ENCODE measurements at places on chromosomes 4 and X. TPM values are rescaled to one million over a fixed set of nuclear protein-coding genes. Genes with fewer than 3 reads are reported as not detected.

DNA sequence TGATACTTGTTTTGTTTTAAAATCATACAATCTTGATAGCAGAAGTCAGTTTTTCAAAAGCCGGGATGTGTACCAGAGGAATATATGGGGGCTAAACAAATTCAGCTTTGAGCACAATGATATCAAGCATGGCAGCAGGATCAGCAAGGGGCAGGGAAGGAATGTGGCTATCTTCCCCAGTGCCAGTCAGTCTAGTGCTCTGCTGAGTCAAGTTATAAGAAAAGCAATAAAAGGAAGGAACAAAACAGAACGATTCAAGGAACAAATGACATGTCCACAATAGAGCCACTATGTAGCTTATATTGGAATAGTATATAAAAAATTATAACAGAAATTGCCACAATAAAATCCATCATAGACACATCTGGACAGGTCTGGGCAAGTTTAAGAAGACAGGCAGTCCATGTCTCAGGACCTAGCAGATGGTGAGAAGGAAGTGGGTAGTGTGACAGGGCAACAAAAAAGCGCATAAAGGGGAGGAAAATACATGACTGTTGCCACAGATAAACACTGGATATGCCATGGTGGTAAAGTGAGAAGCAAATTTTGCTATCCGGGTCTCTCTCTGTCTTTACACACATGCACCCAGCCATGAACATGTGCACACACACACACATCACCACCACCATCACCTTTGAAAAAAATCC, 518.2 kb upstream of the HTR2C start:
- H3K4me3 ChIP-seq, result no peak overlapping the region
- H3K27ac ChIP-seq, result no peak overlapping the region
- H3K36me3 ChIP-seq, result no peaks in the 10 kb centered on the region
- DNase-seq, result no peak
- no peaks in the 10 kb centered on the region for H3K27me3 ChIP-seq

DNA sequence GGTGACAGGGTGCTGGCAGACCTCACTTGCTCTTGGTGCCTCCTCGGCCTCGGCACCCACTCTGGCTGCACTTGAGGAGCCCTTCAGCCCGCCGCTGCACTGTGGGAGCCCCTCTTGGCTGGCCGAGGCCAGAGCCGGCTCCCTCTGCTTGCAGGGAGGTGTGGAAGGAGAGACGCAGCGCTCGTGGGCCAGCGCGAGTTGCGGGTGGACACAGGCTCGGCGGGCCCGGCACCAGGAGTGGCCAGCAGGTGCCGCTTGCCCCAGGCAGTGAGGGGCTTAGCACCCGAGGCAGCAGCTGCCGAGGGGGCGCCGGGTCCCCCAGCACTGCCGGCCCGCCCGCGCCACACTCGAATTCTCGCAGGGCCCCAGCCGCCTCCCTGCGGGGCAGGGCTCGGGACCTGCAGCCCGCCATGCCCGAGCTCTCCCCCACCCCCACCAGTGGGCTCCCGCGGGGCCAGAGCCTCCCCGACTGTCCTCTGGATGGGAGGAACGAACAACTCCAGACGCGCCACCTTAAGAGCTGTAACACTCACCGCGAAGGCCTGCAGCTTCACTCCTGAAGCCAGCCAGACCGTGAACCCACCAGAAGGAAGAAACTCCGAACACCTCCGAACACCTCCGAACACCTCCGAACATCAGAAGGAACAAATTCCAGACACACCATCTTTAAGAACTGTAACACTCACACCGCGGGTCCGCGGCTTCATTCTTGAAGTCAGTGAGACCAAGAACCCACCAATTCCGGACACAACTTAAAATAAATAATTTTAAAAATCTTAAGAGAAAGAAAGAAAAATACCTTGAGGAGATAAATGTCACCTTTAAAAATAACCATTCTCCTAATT, 311.1 kb upstream of the SLC7A11 start:
- H3K36me3 ChIP-seq, result no peaks in the 10 kb centered on the region
- no peaks in the 10 kb centered on the region for H3K27me3 ChIP-seq
- DNase-seq, result no peak
- H3K4me1 ChIP-seq, result no peaks in the 10 kb centered on the region

- no peaks in the 10 kb centered on the region for H3K4me1 ChIP-seq
- H3K4me3 ChIP-seq, result no peak overlapping the region
- no peak for DNase-seq
- H3K36me3 ChIP-seq, result no peaks in the 10 kb centered on the region
- H3K27me3 ChIP-seq, result no peaks in the 10 kb centered on the region
Observed at GRCh38 chrX:5295004-5295403, 933.7 kb downstream of the NLGN4X start.

DNA sequence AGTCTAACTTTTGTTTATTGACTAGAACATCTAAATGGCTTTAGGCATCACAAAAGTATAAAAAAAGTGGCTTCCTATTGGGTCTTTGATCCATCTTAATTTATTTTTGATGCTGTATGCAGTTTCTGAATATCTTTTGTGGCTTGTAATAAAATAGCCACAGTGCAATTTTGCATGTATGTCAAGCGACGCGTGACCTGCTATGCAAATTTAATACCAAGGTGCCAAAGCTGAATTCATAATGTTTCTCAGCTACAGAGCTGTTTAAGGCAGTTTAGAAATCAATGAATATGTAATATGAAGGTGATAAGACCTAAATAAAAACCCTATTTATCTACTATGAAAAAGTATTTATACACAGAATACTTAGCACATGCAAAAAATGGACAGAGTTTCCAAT, 197.8 kb downstream of the AFF2 start:
- H3K36me3 ChIP-seq, result no peaks in the 10 kb centered on the region
- H3K4me3 ChIP-seq, result no peak overlapping the region
- no peaks in the 10 kb centered on the region for H3K4me1 ChIP-seq
- no peak for DNase-seq
- no peak overlapping the region for H3K27ac ChIP-seq
- H3K27me3 ChIP-seq, result no peaks in the 10 kb centered on the region

DNA sequence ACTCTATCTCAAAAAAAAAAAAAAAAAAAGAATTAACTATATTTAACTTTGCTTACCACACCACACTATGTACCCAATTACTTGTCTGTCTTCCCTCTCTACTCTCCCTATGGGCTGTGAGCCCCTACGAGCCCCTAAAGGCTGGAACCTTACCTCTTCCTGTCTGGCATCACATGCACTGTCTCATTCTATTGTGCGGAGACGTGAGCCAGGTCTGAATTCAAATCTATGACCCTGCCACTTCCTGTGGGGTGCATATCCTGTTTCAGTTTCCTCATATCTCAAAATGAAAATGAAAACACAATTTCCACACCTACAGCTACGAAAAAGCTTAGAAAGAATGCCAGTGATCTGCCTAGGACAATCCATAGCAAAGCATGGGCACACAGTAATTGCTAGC, 42.9 kb upstream of the HS3ST1 start:
- H3K4me3 ChIP-seq, result no peak overlapping the region
- no peaks in the 10 kb centered on the region for H3K36me3 ChIP-seq

Gene PAGE5
- 0.66 TPM for total RNA-seq

GRCh38 chr4:84498203-84498934, 723 bp downstream of the NKX6-1 start:
- H3K4me3 ChIP-seq, result peak overlapping the region; percentile 42
- no peak overlapping the region for H3K27ac ChIP-seq
- no peaks in the 10 kb centered on the region for H3K36me3 ChIP-seq
- H3K27me3 ChIP-seq, result peaks cover 67% of the 10 kb centered on the region
- peak; percentile 30 for DNase-seq
- H3K4me1 ChIP-seq, result no peaks in the 10 kb centered on the region

Gene MAGEA12
- total RNA-seq, result not detected

DNA sequence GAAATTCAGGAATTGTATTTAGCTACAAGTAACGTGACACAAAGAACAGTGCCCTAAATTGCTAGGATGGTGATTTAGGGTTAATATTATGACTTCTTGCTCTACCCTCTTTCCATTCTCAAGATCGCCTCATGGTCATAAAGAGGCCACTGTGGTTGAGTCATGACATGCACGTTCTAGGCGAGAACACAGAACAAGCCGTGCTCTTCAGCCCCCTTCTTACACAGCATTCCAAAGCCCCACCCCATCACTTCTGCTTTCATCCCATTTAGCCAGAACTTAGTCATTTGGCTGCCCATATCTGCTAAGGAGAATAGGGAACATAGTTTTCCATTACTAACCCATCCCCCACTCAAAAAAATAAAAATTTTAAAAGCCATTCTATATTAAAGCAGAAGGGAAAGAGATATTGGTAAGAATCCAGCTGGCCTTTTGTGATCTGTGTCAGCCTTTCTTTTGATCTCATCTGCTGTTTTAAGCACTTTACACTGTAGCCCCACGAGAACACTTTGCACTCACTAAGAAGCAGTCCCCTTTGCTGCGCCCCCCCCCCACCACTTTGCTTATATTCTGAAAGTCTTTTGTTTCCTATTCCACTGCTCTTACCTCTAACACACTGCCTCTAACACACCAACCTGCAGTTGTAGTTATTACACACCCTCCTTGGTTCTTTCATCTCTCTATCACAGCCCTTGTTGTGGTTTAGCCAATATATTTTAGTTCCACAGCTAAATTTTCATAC, 28.4 kb downstream of the NPNT start:
- H3K4me3 ChIP-seq, result no peak overlapping the region
- no peak overlapping the region for H3K27ac ChIP-seq
- no peaks in the 10 kb centered on the region for H3K36me3 ChIP-seq
- H3K27me3 ChIP-seq, result no peaks in the 10 kb centered on the region
- peak; percentile 59 for DNase-seq

GRCh38 chrX:102841706-102842003, 95.4 kb upstream of the RAB40AL start:
- no peak for DNase-seq
- no peaks in the 10 kb centered on the region for H3K27me3 ChIP-seq
- H3K27ac ChIP-seq, result no peak overlapping the region
- H3K4me1 ChIP-seq, result no peaks in the 10 kb centered on the region

GRCh38 chrX:11064851-11065600, 46.1 kb upstream of the HCCS start:
- no peaks in the 10 kb centered on the region for H3K36me3 ChIP-seq
- peak; percentile 55 for DNase-seq
- H3K27me3 ChIP-seq, result no peaks in the 10 kb centered on the region
- H3K27ac ChIP-seq, result peak overlapping the region; percentile 45
- H3K4me1 ChIP-seq, result no peaks in the 10 kb centered on the region

- no peak overlapping the region for H3K27ac ChIP-seq
- H3K27me3 ChIP-seq, result peaks cover 2% of the 10 kb centered on the region
- no peak overlapping the region for H3K4me3 ChIP-seq
- no peaks in the 10 kb centered on the region for H3K4me1 ChIP-seq
- DNase-seq, result peak; percentile 58
Observed at GRCh38 chr4:37794056-37794455, 32.4 kb upstream of the PGM2 start.

DNA sequence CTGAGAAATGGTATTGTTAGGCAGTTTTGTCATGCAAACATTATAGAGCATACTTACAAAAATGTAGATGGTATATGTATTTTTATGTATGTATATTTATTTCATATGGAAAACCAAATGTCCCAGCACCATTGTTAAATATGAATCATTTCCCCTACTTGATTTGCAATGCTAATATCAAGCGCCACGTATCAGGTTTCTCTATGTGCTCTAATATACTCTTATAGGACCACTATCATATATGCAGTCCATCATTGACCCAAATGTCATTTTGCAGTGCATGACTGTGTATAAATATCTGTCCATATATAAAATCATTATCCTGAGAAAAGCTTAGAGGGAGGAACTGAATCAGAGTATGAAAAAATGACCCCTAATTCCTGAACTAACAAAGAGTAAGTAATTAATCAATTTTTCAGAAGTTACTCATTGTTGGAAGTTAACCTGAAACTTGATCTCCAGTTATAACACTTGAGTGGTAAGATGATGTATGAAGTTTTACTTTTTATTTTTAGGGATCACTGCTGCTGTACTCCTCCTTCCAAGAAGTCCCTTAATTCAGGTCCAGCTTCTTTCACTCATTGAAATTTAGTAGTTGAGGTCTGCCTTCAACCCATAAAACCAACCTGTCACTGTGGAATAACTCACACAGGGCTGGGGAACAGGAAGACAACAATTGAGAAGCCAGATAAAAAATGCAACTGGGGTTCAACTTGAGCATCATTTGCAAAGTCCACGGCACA, 134.8 kb upstream of the LDB2 start:
- H3K36me3 ChIP-seq, result no peaks in the 10 kb centered on the region
- DNase-seq, result peak; percentile 48
- no peaks in the 10 kb centered on the region for H3K27me3 ChIP-seq

- no peaks in the 10 kb centered on the region for H3K36me3 ChIP-seq
- no peak overlapping the region for H3K27ac ChIP-seq
- H3K27me3 ChIP-seq, result no peaks in the 10 kb centered on the region
Observed at GRCh38 chr4:113919145-113919544, 60.3 kb downstream of the ARSJ start.

GRCh38 chrX:2500091-2500802, 529 bp downstream of the DHRSX start:
- H3K36me3 ChIP-seq, result no peaks in the 10 kb centered on the region
- peak; percentile 66 for DNase-seq
- H3K4me1 ChIP-seq, result peaks cover 10% of the 10 kb centered on the region
- H3K27me3 ChIP-seq, result no peaks in the 10 kb centered on the region
- peak overlapping the region; percentile 84 for H3K27ac ChIP-seq
- H3K4me3 ChIP-seq, result peak overlapping the region; percentile 89

- H3K27ac ChIP-seq, result no peak overlapping the region
- no peak overlapping the region for H3K4me3 ChIP-seq
- H3K4me1 ChIP-seq, result no peaks in the 10 kb centered on the region
- no peaks in the 10 kb centered on the region for H3K36me3 ChIP-seq
- H3K27me3 ChIP-seq, result no peaks in the 10 kb centered on the region
Observed at GRCh38 chr4:14386196-14386595, 616.1 kb upstream of the CPEB2 start.

GRCh38 chr4:68490826-68491457, 43.7 kb downstream of the TMPRSS11E start:
- no peak overlapping the region for H3K27ac ChIP-seq
- H3K27me3 ChIP-seq, result no peaks in the 10 kb centered on the region

Gene PDZD4
- total RNA-seq, result 0.26 TPM

- DNase-seq, result no peak
- no peaks in the 10 kb centered on the region for H3K27me3 ChIP-seq
- no peak overlapping the region for H3K27ac ChIP-seq
- H3K4me3 ChIP-seq, result no peak overlapping the region
- H3K36me3 ChIP-seq, result no peaks in the 10 kb centered on the region
Observed at GRCh38 chr4:128770807-128771206, 38.7 kb upstream of the JADE1 start.

- H3K27ac ChIP-seq, result no peak overlapping the region
- H3K27me3 ChIP-seq, result no peaks in the 10 kb centered on the region
- no peak for DNase-seq
- no peaks in the 10 kb centered on the region for H3K36me3 ChIP-seq
- H3K4me1 ChIP-seq, result no peaks in the 10 kb centered on the region
- no peak overlapping the region for H3K4me3 ChIP-seq
Observed at GRCh38 chr4:20809812-20810211, 109.6 kb downstream of the PACRGL start.

GRCh38 chr4:34771632-34772031, 1472.7 kb downstream of the ARAP2 start:
- no peak overlapping the region for H3K27ac ChIP-seq
- no peak for DNase-seq
- H3K4me3 ChIP-seq, result no peak overlapping the region
- no peaks in the 10 kb centered on the region for H3K27me3 ChIP-seq
- H3K36me3 ChIP-seq, result no peaks in the 10 kb centered on the region
- H3K4me1 ChIP-seq, result no peaks in the 10 kb centered on the region

Data from fibroblast of lung (primary cell).